Prostate gland (tissue), 2 donors: ENCODE measurements at places on chromosomes 5 and 9. TPM values are rescaled to one million over a fixed set of nuclear protein-coding genes. Genes with fewer than 3 reads are reported as not detected.

Gene AGPAT2
- total RNA-seq, result 50.0 TPM

Gene N4BP3
- 2.3 TPM for total RNA-seq

Gene FUT7
- 0.57 TPM for total RNA-seq

Gene PALM2AKAP2
- total RNA-seq, result 0.62 TPM

Gene CER1
- not detected for total RNA-seq

Gene EXD3
- total RNA-seq, result 44.8 TPM

DNA sequence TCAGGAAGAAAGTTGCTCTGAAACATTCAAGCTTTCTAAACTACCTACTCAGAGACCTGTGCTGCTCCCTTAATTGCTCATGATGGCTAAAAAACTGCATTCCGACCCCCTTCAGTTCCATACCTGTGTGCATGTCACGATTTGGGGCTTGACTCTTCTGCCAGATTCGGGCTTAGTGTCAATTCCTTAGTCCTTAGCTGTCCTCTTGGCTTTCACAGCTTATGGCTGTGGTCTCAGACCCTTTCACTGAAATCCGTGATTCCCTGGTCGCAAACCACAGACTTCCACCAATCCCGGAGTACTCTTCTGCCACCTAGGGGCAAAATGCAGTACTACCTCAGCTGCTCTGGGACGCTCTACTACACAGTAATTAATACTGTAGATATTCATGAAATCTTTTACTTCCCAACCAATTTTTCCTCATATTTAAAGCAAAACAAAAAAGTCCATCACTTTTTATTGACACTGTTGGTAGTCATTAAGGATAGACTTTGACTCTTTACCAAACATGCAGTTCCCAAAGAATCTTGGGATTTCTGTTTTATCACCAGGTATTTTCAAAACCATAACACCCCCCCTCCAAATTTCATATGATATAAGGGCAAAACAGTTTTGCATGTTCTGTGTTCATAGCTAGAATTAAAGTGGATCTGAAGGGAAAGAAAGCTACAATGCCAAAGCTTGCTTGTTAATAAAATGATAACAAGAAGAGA lies 617.4 kb downstream of the SLCO4C1 start:
- H3K4me1 ChIP-seq, result no peaks in the 10 kb centered on the region
- H3K27ac ChIP-seq, result no peak overlapping the region
- no peak overlapping the region for H3K4me3 ChIP-seq
- DNase-seq, result peak; percentile 6
- H3K27me3 ChIP-seq, result no peaks in the 10 kb centered on the region

DNA sequence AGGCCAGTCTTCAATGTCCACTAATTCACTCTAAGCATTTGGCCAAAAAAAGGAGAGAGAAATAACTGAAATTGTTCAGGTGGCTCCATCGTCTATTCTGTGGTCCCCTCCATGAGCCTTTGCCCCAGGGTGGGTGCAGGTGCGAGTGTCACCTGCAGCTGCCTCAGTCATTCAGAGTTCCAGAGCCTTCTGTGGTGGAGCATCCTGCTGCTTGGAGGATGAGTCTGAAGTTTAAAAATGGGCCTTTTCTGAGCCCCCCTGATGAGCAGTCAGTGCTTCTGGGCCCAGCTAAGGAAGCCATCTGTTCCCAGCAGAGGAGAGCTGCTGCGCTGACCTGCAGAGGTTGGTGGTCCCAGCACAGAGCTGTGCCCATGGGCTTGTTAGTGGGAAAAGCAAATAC lies 48.2 kb downstream of the NDST1 start:
- H3K4me1 ChIP-seq, result no peaks in the 10 kb centered on the region
- H3K36me3 ChIP-seq, result peaks cover 3% of the 10 kb centered on the region
- H3K27me3 ChIP-seq, result no peaks in the 10 kb centered on the region
- no peak overlapping the region for H3K27ac ChIP-seq

GRCh38 chr5:97095318-97095732 lies 47.1 kb downstream of the LIX1 start:
- DNase-seq, result no peak
- H3K36me3 ChIP-seq, result no peaks in the 10 kb centered on the region
- no peak overlapping the region for H3K27ac ChIP-seq
- H3K27me3 ChIP-seq, result no peaks in the 10 kb centered on the region
- no peaks in the 10 kb centered on the region for H3K4me1 ChIP-seq

DNA sequence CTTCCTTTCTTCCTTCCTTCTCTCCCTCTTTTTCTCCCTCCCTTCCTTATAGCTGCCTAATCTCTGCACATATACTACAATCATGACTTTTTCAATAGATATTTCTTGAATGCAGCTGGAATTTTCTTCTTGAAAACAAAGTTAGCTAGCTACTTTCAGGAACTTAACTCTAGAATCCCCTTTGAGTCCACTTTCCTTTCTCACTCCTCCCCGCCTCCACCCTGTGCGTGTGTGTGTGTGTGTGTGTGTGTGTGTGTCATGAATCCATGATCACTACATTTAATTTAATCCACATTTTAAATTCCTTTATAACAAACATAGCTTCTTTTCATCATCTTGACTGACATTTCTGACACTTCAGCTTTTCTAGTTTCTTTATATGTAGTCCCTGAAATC lies 167.5 kb upstream of the KLF9 start:
- no peaks in the 10 kb centered on the region for H3K27me3 ChIP-seq
- DNase-seq, result no peak
- H3K36me3 ChIP-seq, result no peaks in the 10 kb centered on the region
- H3K27ac ChIP-seq, result no peak overlapping the region

DNA sequence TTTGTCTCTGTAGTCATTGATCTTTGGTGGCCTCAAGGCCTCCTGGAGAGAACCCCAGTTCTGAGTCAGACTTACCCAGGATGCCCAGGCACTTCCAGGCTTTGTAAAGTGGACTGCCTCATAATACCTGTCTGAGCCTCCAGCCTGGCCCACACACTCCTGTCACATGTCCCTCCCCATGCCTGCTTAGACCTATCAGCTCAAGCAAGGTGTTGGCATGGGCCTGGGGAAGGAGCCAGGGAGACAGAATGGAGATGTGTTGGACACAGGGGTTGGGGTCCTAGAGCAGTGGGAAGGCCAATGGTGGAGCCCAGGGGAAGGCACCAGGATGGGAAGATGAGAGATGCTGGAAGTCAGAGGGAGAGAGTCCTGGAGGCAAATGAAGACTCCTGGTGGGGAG lies 136.2 kb downstream of the CFAP90 start:
- no peak overlapping the region for H3K4me3 ChIP-seq
- no peak overlapping the region for H3K27ac ChIP-seq
- H3K4me1 ChIP-seq, result no peaks in the 10 kb centered on the region
- no peaks in the 10 kb centered on the region for H3K27me3 ChIP-seq
- H3K36me3 ChIP-seq, result no peaks in the 10 kb centered on the region

DNA sequence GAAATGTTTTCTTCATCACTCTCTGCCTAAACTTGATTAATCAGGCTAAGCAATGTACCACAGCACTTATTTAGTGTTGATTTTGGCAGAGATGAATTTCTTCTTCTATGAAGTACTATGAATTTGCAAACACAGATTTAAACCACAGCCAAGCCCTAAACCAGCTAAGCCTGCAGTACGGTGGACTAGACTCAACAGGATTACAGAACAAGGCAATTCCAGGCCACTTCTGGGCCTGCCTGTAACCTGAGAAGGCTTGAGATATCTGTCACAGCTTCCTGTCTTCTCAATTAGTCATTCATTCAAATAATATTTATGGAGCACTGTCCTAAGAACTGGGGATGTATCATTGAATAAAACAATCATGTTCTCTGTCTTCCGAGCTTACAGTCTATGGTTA lies 32.4 kb upstream of the CAST start:
- H3K27me3 ChIP-seq, result no peaks in the 10 kb centered on the region
- no peak overlapping the region for H3K4me3 ChIP-seq
- no peaks in the 10 kb centered on the region for H3K36me3 ChIP-seq
- DNase-seq, result peak; percentile 82
- peaks cover 2% of the 10 kb centered on the region for H3K4me1 ChIP-seq

DNA sequence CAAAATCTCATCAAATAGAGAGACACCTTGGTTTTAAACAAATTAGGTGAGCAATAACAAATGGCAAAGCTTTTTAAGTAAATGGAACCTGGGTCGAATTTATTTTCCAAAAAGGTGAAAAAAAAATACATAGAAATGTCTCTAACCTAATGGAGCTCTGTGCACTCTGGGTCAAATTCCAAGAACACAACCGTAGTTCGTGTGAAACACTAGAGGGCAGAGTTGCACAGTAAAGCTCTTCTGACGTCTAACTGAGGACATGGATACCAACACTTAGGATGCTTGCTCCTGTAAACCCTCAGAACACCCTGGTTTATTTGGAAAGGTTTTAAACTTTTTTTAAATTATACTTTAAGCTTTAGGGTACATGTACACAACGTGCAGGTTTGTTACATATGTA lies 18.9 kb downstream of the MARCHF11 start:
- H3K4me1 ChIP-seq, result no peaks in the 10 kb centered on the region
- no peaks in the 10 kb centered on the region for H3K27me3 ChIP-seq
- no peaks in the 10 kb centered on the region for H3K36me3 ChIP-seq

DNA sequence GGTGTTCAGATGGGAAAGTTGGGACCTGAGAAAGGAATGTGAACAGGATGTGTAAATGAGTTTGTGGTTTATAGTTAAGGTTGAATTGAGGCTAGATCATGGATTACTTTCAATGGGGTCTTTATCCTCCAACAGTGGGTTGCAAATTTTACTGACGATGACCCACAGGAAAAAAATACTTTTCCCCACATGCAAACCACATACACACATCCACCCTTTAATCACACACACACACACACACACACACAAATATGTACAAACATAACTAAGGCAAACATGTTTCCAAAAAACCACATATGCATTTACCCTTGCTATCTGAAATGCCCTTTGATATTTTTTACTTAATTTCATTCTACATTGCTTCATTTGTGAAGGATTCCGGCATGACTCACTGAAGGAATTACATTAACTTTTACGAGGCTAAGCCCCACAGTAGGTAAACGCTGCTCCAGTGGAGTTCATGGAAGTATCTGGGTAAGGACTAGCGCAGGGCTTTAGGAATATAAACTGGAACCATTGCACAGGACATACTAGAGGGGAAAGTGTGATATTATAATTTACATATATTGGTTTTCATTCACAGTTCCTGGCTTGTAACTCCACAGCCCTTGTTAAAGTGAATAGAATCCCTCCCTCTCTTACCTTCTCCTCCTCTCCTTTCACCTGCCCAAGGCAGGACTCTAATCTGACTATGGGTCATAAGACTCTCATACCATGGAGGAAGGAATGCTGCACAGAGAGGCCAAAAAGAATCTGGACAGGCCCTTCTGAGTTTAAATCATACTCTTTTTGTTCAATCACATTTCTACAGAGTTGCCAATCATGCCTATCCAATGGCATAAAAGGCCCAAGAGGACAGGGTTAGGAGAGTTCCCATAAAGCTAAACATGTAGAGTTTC lies 8.5 kb upstream of the SPEF2 start:
- DNase-seq, result no peak
- H3K27me3 ChIP-seq, result no peaks in the 10 kb centered on the region
- no peaks in the 10 kb centered on the region for H3K36me3 ChIP-seq
- H3K4me3 ChIP-seq, result no peak overlapping the region

DNA sequence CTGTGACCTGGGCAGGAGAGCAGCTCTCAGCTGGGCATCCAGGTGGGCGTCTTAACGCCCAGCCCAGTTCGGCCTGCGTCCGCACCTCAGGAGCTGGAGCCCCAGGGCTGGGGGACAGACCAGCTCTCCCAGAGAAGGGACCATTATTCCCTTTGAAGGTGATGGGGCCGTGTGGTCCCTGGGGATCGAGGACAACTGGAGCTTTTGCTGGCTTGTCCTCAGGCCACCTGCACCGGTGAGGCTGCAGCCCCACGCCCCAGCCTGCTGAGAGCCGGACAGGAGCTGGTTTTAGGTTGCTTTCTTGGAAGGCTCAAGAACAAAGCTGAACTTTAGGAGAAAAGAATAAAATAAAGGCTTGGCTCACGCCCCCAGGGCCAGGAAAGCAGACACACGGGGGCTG lies 40.9 kb downstream of the NACC2 start:
- H3K27me3 ChIP-seq, result no peaks in the 10 kb centered on the region
- H3K27ac ChIP-seq, result no peak overlapping the region
- DNase-seq, result no peak
- H3K36me3 ChIP-seq, result no peaks in the 10 kb centered on the region

- no peak overlapping the region for H3K27ac ChIP-seq
- H3K4me1 ChIP-seq, result no peaks in the 10 kb centered on the region
- DNase-seq, result no peak
These were observed 123.5 kb downstream of the SLC24A2 start for GRCh38 chr9:19665146-19665863.

- H3K4me1 ChIP-seq, result no peaks in the 10 kb centered on the region
- no peak for DNase-seq
- H3K27me3 ChIP-seq, result no peaks in the 10 kb centered on the region
These were observed 21.2 kb upstream of the MLANA start for GRCh38 chr9:5869315-5870019.

DNA sequence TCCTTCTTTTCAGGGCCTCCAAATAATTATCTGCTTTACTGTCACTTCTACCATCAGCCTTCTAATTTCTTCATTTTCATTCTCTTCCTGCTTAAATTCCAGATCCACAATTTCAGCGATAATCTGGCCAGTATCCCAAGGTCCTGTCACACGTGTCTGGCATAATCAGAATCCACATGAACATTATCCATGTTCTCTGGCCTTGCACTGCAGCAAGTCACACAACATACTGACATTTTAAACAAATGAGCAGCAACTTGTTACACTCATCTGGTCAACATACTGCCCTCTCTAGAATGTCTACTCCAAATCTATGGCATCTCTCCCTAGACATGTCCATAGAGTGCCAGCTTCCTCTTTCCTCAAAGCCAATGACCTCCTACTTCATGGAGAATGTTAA lies 43.8 kb upstream of the RASEF start:
- no peak for DNase-seq
- no peak overlapping the region for H3K27ac ChIP-seq
- H3K4me1 ChIP-seq, result no peaks in the 10 kb centered on the region
- H3K4me3 ChIP-seq, result no peak overlapping the region
- H3K27me3 ChIP-seq, result no peaks in the 10 kb centered on the region

DNA sequence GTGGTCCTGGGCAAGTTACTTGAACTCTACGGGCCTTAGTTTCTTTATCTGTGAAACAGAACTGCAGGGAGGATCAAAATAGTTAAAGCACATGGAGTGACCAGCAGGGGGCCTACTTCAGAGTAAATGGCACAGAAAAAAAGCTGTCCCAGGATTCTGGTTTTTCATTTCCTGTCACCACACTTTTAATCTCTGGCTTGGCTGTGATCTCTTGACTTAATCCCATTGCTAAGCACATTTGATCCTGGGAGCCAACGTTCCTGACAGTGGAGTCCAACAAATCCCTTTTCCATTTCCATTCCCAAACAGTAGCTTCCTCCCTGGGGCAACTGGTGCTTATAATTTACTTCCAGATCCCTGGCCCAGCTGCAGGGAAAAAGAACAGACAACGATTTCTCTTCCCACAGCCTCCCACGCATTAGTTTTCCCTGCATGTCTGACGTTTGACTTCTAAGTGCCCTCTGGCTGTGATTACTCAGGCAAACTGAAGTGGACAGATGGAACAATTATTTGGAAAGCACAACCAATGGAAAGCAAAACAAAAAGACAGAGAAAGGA lies 136.5 kb upstream of the STK32A start:
- H3K4me3 ChIP-seq, result no peak overlapping the region
- no peaks in the 10 kb centered on the region for H3K36me3 ChIP-seq
- DNase-seq, result no peak
- no peaks in the 10 kb centered on the region for H3K27me3 ChIP-seq
- H3K27ac ChIP-seq, result no peak overlapping the region

GRCh38 chr9:96618209-96619123 lies 1.2 kb downstream of the CDC14B start:
- H3K36me3 ChIP-seq, result no peaks in the 10 kb centered on the region
- peak; percentile 56 for DNase-seq
- H3K27ac ChIP-seq, result peak overlapping the region; percentile 88
- peak overlapping the region; percentile 69 for H3K4me3 ChIP-seq
